ENCODE measurements at places on chromosomes 5 and 9.

DNA sequence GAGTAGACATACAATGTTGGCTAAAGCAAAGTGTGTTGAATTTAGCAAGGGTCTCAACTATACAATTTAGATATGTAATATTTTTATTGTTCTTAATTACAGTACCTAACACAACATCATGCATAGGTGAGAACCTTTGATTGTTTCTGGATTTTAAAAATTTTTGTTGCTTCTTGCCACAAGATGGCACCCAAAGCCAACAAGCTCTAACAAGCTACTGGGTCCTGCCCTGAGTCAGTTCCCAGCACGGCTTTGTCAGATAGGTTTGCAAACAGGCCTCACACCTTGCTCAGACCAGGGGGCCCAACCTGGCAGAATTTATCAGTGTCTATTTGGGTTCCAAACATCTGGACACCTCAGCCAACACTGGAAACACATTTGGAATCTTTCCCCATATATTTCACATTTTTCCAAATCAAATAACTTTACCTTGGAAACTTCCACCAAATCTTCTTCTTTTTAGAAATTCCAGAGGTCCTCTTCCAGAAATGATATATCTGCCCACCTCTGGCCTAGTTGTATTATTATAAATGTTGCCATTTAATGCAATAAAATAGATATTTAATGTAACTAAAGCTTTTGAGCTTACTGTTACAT lies 49.5 kb upstream of the EGFLAM start:
- no peak for DNase-seq

GRCh38 chr9:37801959-37802711 lies 1.5 kb downstream of the DCAF10 start:
- DNase-seq, result no peak

GRCh38 chr5:147432323-147432722 lies 77.5 kb downstream of the DPYSL3 start:
- no peak for DNase-seq

DNA sequence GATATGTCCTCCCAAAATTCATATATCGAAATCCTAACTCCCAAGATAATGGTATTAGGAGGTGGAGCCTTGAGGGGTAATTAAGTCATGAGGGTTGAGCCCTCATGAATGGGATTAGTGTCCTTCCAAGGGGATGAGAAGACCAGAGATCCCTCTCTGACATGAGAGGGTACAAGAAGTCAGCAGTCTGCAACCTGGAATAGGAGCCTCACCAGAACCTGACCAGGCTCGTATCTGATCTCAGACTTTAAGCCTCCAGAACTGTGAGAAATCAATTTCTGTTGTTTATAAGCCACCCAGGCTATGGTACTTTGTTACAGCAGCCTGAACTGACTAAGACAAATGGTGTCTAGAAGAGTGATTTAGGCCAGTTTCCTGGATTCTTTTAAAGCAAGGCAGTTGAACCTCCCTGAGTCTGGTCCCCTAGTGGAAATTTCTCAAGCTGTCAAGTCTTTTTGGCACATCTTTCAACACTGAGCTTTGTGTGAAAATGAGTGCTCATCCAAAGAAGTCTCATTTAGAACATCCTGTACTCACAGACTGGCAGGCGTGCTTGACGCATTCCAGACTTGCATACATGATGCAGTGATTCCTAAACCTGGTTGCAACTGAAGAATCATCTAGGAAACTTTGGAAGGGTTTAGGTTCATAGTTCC lies 254.8 kb upstream of the PPP1R2B start:
- DNase-seq, result no peak

DNA sequence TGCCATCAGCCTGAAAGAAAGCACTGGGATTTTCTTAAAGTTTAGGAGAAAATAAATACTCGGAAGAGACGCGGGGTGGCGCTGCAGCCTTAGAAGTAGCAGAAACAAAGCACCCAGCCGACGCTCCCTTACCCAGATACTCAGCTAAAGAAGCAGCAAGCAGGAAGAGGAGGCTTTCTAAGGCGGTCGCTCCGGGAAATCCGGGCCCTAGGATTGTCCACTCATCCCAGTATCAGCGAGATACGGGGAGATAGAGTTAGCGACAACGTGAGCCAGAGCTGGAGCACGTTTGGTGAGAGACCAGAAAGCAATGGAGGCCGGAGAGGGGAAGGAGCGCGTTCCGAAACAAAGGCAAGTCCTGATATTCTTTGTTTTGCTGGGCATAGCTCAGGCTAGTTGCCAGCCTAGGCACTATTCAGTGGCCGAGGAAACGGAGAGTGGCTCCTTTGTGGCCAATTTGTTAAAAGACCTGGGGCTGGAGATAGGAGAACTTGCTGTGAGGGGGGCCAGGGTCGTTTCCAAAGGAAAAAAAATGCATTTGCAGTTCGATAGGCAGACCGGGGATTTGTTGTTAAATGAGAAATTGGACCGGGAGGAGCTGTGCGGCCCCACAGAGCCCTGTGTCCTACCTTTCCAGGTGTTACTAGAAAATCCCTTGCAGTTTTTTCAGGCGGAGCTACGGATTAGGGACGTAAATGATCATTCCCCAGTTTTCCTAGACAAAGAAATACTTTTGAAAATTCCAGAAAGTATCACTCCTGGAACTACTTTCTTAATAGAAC lies at the start of gene PCDHB2:
Gene PCDHB2 (plus strand): TSS at position 135 of the 782 bp plus-strand sequence. CDS start 176 bp downstream, at position 311.
- no peak for DNase-seq

- DNase-seq, result no peak
These were observed 7.7 kb upstream of the NPM1 start for GRCh38 chr5:171379961-171380360.

DNA sequence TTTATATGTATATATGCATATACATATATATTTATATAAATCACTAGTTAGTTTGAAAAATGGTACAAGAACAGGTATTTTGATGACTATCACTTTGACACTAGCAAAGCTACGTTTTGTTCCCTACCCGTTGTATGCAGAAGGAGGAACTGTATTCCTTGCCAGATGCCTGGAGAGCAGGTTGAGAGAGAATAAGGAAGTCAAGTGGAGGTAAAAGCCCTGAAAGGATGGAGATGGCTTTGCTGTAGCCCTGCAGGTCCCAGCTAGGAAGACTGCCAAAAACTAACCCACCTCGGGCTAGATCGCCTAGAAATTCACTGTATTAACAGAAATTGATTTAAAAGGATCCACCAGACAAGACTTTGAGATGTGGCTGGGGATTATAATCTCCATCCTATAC lies 229.3 kb downstream of the RFX3 start:
- no peak for DNase-seq

- DNase-seq, result no peak
These were observed 343.8 kb upstream of the CHD1 start for GRCh38 chr5:99272576-99272975.

DNA sequence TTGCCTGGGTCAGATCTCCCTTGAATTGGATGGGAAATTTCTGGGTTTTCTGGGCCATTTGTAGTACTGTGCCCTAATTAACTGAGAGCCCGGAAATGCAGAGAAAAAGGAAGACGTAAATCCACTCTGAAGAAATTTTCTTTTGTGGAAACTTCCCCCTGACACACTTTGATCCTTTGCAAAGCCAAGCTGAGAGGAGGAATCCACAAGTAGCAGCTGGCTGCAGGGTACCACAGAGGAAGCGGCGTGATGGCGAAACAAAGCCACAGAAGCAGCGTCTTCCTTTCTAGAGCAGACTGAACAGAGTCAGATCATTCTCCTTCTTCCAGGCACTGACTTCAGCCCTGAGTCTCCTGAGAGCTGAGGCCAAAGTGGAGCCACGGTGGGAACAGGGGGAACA lies 47.1 kb upstream of the ZNF354A start:
- no peak for DNase-seq

- no peak for DNase-seq
These were observed 206.6 kb upstream of the HAPLN1 start for GRCh38 chr5:83927140-83927733.

DNA sequence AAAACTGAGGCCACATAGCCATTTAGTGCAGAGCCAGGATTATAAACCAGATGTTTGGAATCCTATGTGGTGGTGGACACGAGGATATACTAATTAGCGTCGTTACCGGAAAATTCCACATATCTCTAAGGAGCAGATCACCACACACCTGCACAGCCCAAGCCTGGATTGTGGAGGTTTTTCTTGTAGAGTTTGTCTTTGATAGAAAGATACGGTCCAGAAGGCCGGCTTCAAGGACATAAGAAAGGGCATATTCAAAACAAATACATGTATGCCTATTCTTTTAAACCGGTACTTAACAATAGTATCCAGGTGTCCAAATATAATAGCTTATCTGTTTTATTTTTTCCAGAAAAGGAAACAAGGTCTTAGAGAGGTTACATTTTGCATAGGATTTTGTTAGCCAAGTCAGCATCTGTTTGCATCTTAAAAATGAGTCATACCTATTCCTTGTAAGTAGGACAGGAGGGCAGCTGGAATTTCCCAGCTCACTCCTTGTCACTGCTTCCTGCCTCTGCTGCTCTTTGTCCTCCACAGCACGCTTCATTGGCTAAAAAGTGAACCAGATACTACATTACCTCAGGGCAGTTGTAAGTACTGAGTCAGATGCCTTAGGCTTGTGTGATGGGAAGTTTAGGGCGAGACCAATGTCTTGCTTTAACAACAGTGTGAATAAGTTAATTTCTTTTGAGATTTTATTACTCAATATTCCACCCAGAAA lies 3.6 kb downstream of the TMC1 start:
- DNase-seq, result no peak

GRCh38 chr5:124981901-124982300 lies 235.5 kb upstream of the ZNF608 start:
- DNase-seq, result no peak

DNA sequence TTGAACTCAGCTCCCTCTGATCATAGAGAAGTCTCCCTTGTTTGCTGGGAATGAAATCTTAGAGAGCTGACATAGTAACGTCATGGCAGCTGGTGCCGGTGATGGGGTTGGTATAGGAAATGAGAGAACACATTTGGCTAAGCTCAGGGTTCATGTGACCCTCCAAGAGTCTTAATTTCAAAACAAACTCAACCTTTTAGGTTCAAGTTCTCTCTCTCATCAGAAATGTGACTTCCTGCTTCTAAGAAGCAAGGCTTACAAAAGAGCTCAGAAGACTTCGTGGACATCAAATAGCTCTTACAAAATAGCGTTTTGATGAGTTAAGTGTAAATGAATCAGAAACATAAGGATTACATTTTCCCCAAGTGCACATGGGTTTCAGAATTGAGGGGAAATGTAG lies 97.3 kb downstream of the PAPPA start:
- no peak for DNase-seq

DNA sequence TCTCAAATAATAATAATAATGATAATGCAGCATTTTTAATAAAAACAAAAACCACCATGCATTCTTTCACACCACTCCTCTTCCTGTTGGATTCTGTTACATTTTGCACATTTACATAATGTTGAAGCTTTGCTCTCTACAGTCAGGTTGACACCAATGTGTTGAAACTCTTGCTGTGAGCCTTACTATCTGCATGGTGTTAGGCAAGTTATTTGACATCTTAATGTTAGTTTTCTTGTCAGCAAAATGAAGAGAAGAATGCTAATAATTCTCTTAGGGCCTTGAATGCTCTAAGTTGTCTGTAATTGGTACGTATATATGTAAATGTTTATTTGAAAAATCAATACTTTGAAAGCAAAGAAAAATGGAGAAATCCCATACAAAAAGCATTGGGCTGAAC lies 525.5 kb upstream of the PTGER4 start:
- no peak for DNase-seq

DNA sequence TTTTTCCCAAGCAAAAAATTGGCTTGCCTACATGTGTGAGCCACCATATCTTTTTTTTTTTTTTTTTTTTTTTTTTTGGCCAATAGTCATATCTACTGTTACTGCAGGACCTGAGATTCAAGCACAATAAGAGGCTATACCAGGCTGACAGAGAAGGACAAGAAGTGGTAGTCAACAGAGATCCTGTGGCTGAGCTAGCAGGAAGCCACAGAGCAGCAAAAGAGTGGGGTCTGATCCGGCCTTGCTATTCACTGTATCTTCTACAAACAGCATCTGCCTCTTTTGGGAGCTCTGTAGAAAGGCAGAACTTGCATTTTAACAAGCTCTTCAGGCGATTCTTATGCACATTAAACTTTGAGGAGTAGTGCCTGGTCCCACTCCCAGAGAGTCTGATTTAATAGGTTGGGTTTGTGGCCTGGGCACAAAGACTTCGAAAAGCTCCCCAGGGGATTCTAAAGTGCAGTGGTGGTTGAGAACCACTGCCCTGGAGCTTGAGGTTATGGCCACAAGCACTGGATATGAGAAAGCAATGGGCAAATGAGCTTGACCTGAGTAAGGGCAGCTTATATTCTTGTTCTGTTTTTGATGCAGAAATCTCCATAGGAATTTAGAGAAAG lies 162.8 kb downstream of the PIK3R1 start:
- DNase-seq, result no peak

DNA sequence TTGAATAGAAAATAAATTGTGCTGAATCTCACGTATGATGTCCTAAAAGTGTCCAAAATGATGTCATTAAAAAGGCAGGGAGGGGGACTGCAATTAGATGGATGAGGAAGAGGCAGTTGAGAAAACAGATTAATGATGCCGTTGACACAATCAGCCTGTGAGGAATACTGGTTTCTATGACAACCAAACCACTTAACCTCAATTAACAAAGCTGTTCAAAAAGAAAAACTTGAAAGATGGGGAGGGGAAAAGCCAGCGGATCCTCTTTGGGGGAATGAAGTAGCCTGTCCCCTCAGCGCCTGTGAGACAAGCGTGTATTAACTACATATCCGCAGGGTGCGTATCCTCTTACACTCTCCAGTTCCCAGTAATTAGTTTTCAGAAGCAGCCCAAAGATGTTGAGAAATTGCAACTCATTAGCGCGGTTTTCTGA lies 160.7 kb downstream of the TTC39B start:
- no peak for DNase-seq

- peak; percentile 100 for DNase-seq
These were observed 24.5 kb upstream of the DUSP1 start for GRCh38 chr5:172795318-172795977.

DNA sequence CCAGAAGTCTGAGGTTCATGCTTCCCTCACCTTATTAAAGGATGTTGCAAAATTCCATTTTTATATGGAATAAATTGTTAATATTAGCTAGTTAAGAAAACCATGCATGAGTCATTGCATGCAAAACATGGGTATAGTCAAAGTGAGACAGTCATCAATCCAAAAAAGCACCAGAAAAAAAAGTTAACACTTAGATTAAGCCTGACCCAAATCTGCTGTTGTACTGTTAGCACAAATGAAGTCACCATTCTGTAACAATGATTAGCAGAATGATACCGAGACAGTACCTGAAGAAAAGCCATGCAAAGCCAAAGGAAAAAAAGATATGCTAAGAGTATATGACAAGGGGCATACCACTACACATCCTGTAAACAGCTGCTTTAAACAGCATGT lies 49.5 kb downstream of the PKD2L2 start:
- no peak for DNase-seq

GRCh38 chr5:138635265-138635664 lies 60.1 kb upstream of the HSPA9 start:
- no peak for DNase-seq

GRCh38 chr9:28059192-28059591 lies 485.9 kb upstream of the C9orf72 start:
- DNase-seq, result no peak

GRCh38 chr9:13841746-13842462 lies 472.0 kb downstream of the NFIB start:
- no peak for DNase-seq

DNA sequence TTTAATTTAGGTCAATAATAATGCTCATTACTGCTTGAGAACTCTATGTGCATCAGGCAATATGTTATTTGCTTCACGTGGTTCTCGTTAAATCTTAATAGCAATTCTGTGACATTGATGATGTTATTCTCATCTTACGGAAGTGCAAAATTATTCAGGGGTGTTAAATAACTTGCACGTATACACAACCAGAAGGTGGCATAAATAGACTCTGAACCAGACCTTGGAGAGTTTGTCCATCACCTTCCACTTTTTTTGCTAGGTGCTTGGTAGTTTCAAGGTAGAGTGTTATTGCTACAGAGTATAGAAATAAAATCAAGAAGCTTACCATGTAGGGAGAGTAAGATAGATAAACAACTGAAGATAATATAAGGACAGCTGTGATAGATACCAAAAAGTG lies 23.6 kb upstream of the TNFAIP8 start:
- DNase-seq, result no peak

Data from vagina (tissue), 2 donors.